ENCODE measurements at places on chromosomes 1 and 21.

DNA sequence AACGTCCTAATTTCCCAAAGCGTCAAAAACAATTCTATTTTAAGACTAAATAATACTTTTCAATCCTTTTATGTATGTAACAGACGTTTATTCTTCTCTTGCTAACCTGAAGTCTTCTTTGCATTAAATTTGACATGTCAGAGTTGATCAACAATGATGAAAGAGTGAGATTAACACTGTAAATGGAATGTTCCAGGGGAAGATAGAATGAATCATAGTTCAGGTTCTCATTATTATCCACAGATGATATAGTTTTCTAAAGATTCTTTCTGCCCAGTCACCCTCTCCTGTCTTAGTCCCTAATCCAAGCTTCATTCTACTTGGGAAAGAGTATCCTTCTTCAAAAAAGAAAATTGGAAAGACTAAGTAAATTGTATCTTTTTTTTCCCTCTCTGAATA is 38.9 kb downstream of the SDCCAG8 start:
- DNase-seq: no peak

- no peak for DNase-seq
Observed at GRCh38 chr21:28899220-28899619, 93.5 kb downstream of the LTN1 start.

- no peak for DNase-seq
Observed at GRCh38 chr21:24594082-24594481, 1013.2 kb downstream of the MRPL39 start.

GRCh38 chr1:3225661-3226060 is 156.7 kb downstream of the PRDM16 start:
- no peak for DNase-seq

- no peak for DNase-seq
Observed at GRCh38 chr1:192170196-192170984, 12.1 kb downstream of the RGS18 start.

GRCh38 chr1:234768171-234768568 is 158.2 kb upstream of the IRF2BP2 start:
- peak; percentile 49 for DNase-seq

All from activated CD4-positive, alpha-beta T cell treated with anti-CD3 and anti-CD28 coated beads, Interleukin-2, amount 50 U/mL, for 48 hours (primary cell).